ENCODE measurements at places on chromosomes 1 and 21.

DNA sequence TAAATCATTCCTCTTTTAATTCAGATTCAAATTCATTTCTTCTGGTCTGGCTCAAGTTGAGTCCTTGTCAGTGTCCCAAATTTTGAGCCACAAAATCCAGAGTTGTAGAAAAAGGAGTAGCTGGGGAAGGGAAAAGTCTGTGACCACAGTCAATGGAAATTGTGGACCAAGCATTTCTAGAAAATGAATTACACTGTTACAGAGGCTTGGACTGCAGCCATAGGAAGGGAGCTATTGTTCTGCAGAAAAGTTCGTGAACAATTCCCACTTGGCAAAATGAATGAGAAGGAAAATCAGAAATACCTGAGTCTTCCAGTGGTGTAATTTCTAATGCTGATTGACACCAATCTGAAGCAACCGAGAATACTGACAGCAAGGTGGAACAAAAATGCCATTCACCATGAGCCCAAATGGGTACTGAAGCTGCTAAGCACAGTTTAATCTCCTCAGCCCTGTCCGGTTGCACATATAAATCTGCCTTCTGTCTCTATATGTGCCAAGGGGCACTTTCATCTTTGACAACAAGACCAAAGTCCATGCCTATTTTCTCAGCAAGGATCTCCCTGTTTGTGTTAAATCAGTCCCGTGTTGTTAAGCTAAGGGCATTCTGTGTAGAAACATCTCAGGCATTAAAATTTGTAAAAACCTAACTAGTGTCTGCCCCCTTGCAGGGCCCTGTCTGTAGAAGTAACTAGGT, 51.3 kb downstream of the TEX35 start:
- no peak for DNase-seq

DNA sequence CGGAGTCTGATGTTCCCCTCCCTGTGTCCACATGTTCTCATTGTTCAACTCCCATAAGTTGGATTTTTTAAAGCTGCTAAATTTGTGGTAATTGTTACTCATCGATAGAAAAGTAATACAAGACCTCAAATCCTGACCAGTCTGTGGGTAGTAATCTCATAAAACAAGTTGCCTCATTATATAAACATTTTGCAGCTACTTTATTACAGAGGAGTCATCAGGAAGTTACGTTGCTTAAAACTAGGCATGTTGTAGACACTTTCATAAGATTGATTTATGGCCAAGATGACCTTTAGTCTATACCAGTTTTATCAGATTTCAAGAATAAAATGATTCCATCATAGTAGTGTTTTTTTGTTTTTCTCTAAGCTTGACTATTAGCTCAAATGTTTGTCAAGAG, 208.8 kb downstream of the GIPC2 start:
- no peak for DNase-seq

GRCh38 chr1:115781343-115781742, 12.8 kb upstream of the CASQ2 start:
- DNase-seq = no peak

DNA sequence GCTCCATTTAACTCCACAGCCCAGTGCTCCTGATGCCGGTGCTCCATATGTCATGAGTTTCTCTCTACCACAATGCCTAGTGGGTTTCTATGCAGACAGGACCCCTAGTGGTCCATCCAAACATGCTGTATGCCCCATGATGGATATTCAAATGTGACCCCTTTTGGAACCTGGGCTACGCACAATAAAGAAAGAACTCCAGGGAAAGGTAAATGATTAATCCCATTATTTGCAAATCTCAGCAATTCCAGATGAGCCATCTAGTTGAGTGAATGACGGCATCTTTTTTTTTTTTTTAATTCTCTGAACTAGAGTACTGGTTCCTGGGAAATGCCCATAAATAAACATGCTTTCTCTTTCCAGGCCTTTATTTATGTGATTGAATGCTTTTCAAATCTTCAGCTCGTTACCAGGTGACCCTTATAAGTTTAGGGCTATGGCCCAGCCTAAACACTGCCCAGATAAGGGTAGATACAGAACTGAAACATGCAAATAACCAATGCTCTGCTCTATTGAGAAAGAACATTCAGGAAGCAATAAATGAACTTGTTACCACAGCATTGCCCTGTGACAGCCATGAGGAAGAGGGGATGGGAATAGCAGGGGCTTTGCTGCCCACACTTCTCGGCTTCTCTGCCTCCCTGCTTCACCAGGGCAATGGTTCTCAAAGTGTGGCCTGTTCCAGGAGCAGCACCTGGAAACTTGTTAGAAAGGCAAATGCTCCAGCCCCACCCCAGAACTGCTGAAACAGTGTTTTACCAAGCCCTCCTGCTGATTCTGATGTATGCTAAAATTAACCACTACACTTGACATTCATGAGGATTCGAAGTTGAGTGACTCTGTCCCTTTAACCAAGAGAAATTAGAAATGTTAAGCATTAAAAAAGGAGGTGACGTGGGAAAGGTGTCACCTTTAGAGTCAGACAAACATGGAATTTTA, 151.7 kb downstream of the SEC16B start:
- DNase-seq = no peak

DNA sequence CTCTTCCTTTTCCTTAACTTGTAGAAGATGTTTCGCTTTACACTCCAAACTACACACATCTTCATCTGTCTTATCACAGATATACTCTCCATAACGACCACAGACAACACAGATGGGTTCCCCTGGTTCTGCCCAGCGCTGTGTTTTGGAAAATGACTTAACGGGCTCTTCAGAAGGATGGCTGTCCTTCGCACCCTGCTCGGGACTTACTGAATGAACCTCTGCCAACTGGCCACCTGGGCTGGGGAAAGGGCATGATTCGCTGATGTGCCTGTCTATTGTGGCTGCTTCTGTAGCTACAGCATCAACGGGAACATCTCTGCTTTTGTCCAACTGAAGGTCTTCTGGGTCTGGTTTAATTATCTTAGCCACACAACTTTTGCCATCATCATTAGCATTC, 3.4 kb downstream of the DDX59 start:
- no peak for DNase-seq

All from activated T-cell treated with anti-CD3 and anti-CD28 coated beads, Interleukin-2, amount 50 U/mL, for 1 hour (primary cell).